ENCODE measurements at places on chromosomes 13 and 19.

DNA sequence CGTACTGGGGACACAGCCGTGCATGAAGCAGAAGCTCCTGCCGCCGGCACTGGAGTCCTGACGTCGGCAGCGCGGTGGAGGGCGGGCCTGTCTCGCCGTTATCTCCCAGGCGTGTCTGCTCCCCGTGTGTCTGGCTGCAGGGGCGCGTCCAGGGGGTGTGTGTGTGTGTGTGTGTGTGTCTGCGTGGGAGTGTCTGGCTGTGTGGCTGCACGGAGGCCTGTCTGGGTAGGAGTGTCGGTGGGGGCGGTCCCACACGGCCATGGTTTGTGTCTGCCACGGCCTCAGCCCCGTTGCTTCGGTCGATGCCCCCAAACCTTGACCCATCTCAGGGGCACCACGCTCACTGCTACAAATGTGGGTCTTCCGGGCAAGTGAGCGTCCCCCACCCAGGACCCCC is 18.3 kb downstream of the ARID3A start:
- peak; percentile 42 for DNase-seq

DNA sequence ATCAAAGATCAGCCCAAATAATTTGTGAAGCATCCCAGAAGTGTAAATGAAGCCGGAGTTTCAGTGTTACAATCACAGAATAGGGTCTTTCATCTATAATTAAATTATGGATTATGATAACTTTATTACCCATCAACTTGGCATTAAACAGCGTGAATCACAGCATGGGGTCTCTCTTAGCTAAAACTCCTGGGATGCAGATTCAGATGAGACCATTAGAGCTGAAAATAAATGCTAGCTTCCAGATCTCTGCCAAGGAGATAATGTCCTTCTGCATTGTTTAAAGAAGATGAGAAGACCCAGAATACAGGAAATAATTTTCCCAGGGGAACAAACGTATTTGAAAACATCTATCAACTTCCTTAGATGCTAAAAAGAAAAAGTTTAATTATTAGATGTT is 546.0 kb upstream of the PCDH9 start:
- DNase-seq, result no peak

GRCh38 chr19:34135821-34136611 is 36.3 kb upstream of the LSM14A start:
- DNase-seq, result no peak

DNA sequence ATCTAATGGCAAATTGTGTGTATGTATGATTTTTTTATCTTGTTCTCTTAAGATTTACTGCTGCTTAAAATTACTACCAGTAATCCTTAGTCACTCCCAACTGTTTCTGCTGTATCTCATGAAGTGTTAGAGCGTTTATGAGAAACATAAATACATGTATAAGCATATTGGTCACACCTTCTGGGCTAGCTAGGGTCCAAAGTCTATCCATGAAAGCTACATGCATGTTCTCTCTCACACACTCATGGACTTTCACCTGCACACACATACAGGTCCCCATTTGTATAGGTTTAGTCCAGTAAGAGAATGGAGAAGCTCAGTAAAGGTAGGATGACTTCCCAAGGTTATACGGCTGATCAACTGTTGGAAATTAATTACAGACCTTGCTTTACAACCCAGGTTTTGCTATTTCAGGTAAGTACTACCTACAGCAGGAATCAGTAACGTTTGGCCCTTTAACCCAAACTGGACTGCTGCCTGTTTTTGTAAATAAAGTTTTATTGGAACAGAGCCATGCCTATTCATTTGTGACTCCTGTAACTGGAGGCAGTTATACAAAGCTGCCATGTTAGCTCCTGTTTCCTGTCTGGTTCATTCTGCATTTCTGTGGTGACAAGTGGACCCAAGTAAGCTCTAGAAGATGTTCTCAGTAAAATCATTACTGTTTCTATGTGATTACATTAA is 15.3 kb downstream of the METTL21C start:
- DNase-seq, result no peak

DNA sequence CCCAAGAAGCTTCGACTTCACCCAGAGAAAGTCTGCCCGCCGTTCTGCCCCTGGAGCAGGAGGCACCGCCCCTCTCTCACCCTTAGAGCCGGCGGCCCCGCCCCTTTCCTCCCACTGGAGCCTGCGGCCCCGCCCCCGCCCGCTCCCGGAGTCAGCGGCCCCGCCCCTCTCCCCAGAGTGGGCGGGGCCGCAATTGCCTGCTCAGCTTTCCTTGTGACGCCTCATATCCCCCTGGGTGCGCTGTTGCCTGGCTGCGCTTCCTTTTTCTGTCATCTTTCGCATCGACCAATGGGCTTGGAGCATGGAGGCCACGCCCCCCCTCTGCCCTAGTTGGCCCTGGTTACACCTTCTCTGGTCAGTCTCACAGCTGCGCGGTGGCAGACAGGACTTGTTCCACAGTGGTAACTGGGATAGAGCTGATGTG is 38.2 kb upstream of the ZNF492 start:
- DNase-seq, result no peak

DNA sequence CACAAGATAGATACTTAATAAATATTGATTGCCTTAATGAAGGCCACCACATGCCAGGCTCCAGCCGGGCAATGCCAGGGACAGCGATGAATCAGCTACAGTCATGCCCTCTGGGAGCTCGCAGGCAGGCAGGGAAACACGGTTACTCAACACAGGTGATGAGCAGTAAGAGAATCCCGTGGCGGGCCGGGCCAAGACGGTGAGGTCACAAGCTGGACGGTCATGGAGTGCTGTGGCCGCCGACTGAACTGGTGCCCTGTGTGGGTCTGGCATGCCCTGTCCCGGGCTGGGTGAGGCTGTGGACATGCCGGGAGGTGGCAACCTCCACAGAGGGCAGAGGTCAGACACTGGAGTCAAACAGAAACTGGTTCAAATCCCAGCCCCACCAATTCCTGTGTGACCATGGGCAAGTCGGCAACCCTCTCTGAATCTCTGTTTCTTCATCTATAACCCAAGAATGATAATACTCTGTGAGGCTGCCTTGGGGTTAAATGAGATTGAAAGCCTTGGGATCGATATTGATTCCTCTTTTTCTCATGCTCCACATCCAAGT is 13.2 kb upstream of the PAK4 start:
- no peak for DNase-seq

GRCh38 chr13:102680842-102681740 is 13.8 kb downstream of the METTL21C start:
- DNase-seq, result peak; percentile 24

GRCh38 chr19:48900477-48901406 is 630 bp downstream of the NUCB1 start:
- no peak for DNase-seq

- DNase-seq, result no peak
These were observed 450.6 kb downstream of the LMO7 start for GRCh38 chr13:76086729-76087128.

DNA sequence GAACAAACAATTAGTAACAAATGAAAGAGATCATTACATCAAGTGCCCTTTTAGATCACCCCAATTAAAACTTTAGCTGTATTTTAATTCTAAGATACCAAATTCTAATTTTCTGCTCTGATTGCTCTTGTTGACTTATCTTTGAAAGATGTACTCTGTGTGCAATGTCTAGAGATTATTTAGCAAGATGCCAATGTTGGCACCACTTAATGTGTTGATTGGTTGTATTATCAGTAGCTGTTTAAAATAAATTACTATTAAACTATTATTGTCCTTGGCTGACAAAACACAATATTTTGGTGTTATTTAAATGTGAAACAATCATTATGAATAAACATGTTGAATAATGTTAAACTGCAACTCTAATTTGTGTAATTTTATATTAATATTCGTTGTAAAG is 386.0 kb downstream of the DACH1 start:
- no peak for DNase-seq

- DNase-seq, result no peak
These were observed 177.2 kb downstream of the STK24 start for GRCh38 chr13:98399756-98400155.

DNA sequence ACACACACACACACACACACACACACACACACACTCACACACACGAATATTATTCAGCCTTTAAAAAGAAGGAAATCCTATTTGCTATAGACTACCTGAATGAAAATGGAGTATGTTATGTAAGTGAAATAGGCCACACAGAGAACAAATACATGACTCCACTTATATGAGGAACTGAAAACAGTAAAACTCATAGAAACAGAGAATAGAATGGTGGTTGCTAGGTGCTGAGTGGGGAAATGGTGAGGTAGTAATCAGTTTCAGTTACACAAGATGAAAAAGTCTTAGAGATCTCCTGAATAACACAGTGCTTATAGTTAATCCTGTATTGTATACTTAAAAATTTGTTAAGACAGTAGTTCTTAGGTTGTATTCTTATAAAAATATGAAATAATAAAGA is 8.2 kb downstream of the ZNF677 start:
- peak; percentile 6 for DNase-seq

DNA sequence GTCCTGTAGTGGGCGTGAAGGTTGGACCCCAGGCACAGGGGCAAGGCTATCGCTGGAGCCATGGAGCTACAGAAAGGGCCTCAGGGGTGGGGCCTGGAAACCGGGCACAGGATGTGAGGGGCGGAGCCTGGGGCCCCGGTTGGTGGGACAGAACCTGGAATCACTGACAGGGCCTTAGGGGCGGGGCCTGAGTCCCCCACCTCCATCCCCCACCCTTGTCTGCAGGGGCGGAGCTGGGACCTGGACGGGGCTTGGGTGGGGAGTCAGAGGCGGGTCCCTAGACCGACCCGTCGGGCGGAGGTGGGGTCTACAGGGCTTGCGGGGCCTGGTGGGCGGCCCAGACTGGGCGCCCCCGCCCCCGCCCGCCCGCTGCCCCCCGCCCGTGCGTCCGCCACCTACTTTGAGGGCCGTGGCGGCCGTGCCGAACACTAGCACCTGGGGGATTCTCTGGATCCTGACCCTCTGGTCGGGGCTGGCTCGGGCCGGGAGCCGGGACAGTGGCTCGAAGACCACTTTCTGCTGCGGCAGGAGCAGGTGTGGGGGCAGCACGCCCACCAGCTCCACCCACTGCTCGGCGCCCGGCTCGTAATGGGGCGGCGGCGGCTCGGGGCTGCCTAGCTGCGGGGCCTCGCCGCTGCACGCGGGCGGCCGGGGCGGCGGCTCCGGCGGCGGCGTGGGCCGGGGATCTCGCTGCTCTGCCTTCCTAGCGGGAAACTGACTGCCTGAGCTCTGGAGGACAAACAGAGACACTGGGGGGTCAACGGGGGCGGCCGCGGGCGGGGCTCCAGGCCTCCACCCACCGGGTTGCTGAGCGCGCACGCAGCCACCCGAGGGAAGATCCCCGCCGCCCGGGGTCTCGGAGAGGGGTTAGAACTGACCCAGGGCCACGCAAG is 26.3 kb downstream of the DCAF15 start:
- no peak for DNase-seq

- DNase-seq, result no peak
These were observed 468 bp downstream of the S1PR5 start for GRCh38 chr19:10516671-10517286.

Measured in naive B cell (primary cell).